ENCODE measurements at places on chromosomes 7 and 10. TPM values are rescaled to one million over a fixed set of nuclear protein-coding genes. Genes with fewer than 3 reads are reported as not detected.

Gene SLC16A12
- total RNA-seq = not detected

Gene LRRC17
- 0.47 TPM for total RNA-seq

Gene NUTM2E
- 0.15 TPM for total RNA-seq

Gene ERVW-1
- total RNA-seq = not detected

Gene CALML5
- not detected for total RNA-seq

DNA sequence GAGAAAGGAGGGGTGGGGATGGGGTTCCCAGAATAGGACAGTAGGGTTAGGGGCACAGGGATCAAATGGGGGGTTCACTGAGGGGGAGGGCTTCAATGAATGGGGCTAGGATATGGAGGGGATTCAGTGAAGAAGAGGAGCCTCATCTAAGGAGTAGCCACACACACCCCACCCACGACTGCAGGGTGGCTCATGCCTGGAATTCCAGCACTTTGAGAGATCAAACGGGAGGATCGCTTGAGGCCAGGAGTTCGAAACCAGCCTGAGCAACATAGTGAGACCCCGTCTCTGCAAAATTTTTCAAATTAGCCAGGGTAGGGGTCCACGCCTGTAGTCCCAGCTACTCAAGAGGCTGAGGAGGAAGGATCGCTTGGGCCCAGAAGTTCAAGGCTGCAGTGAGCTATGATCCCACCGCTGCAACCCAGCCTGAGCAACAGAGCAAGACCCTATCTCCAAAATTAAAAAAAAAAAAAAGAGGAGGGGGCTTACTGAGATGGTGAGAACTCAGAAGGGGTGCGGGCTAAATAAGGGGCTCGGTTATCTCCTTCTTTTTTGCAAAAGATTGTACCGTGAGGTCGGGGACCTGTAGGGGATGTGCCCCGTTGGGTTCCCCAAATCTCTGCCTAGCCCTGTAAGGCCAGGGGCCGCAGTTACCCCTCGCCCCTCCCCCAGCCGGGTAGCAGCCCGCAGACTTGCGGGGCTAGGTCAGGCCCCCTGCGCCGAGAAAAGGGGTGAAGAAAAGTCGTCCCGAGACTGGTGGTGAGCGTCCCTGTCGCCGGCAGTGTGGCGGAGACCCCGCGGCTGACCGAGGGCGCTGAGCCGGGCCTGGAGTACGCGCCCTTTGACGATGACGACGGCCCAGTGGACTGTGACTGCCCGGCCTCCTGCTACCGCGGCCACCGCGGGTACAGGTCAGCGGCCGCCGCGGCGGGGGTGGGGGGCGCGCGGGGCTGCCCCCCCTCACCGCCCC, 43.1 kb upstream of the HSPB1 start:
- no peak overlapping the region for H3K27ac ChIP-seq
- H3K36me3 ChIP-seq = no peaks in the 10 kb centered on the region
- no peak overlapping the region for H3K4me3 ChIP-seq
- DNase-seq = no peak

- H3K27me3 ChIP-seq = no peaks in the 10 kb centered on the region
- H3K36me3 ChIP-seq = no peaks in the 10 kb centered on the region
- DNase-seq = no peak
- H3K4me1 ChIP-seq = peaks cover 38% of the 10 kb centered on the region
- H3K27ac ChIP-seq = no peak overlapping the region
- no peak overlapping the region for H3K4me3 ChIP-seq
Observed at GRCh38 chr10:122128357-122128756, 139.4 kb downstream of the TACC2 start.

- peaks cover 24% of the 10 kb centered on the region for H3K4me1 ChIP-seq
- no peaks in the 10 kb centered on the region for H3K36me3 ChIP-seq
- no peaks in the 10 kb centered on the region for H3K27me3 ChIP-seq
Observed at GRCh38 chr7:96322373-96322695, 436 bp upstream of the SLC25A13 start.

DNA sequence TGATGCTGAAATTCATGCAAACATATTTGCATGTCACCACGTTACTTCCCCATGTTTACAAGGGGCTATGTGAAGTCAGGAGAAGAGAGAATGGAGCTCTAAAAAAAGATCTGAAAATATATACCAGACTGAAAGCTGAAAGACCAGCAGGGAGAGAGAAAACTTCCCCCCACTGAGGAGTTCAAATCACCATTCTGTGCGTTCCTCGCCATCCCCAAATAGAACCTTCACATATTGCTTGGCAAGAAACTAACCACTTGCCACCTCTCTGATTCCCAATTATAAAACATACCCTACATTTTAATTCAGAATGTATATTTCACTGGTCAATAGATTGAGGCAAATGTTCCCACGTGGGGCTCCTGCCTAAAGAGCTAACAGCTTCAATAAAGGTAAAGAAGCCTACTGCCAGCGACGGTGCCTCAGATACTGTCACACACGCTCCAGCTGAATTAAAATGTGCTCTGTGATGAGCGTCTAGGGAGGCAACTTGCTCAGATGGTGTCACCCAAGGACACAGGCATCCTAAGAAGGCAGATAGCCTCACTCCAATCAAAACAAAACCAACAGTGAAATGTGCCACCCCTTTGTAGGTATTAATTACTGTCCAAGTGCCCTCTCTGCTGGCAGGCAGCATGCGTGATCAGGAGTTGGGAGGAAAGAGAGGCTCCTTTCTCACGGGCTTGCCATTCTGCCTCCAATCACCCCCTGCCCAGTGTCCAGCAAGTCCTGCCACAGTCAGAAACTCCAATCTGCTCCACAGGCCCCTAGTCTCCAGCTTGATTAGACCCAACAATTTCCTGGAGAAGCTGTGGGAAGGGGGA, 298.2 kb downstream of the GRID1 start:
- DNase-seq = no peak
- H3K4me1 ChIP-seq = no peaks in the 10 kb centered on the region
- no peak overlapping the region for H3K4me3 ChIP-seq

DNA sequence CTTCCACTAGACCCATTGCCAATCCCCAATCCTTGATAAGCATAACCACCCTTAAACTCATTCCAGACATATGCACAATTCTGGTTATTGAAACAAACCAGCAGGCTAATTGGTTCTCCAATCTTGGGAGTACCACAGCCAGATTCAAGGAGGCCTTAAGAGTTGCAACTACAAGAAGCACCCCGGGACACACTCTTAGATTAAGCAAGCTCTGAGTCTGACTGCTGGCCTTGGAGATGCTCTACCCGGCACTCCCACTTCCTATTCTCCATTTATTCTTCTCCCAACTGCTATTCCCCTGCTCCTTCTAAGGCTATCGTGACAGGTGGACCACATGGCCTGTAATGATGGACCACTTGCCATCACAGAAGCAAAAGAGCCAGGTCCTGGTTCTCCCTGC, 40.3 kb downstream of the CYTH3 start:
- H3K4me3 ChIP-seq = no peak overlapping the region
- no peaks in the 10 kb centered on the region for H3K36me3 ChIP-seq
- H3K4me1 ChIP-seq = peaks cover 11% of the 10 kb centered on the region
- no peaks in the 10 kb centered on the region for H3K27me3 ChIP-seq
- DNase-seq = no peak

GRCh38 chr7:2500701-2501100, 18.9 kb upstream of the LFNG start:
- no peak for DNase-seq
- no peaks in the 10 kb centered on the region for H3K36me3 ChIP-seq
- H3K27ac ChIP-seq = no peak overlapping the region
- H3K27me3 ChIP-seq = no peaks in the 10 kb centered on the region
- H3K4me3 ChIP-seq = no peak overlapping the region
